Heart left ventricle (tissue), 16 donors: ENCODE measurements at places on chromosomes 7 and 10.
A peak's percentile ranks its signal among the peaks of the same experiment; 100 is the strongest.

- no peak overlapping the region for H3K27ac ChIP-seq
- H3K27me3 ChIP-seq = no peaks in the 10 kb centered on the region
- no peaks in the 10 kb centered on the region for H3K4me1 ChIP-seq
- no peak overlapping the region for H3K4me3 ChIP-seq
- DNase-seq = no peak
- H3K36me3 ChIP-seq = no peaks in the 10 kb centered on the region
Observed at GRCh38 chr7:93985101-93985500, 19.1 kb downstream of the BET1 start.

DNA sequence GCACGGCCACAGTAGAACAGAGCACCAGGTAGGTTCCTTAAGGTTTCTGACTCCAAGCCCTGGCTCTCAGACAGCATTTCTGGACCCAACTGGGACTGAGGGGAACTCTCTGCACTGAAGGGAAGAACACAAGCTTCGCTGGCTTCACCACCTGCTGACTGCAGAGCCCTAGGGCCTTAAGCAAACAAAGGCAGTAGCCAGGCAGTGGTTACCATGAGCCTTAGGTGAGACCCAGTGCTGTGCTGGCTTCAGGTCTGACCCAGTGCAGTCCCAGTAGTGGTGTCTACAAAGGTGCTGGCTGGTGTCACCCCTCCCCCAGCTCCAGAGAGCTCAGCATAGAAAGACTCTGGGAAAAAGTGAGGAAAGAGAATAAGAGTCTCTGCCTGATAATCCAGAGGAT, 59.5 kb downstream of the SIRT1 start:
- no peaks in the 10 kb centered on the region for H3K4me1 ChIP-seq
- no peak for DNase-seq
- H3K27ac ChIP-seq = no peak overlapping the region

GRCh38 chr10:46542567-46543465, 13.6 kb downstream of the GPRIN2 start:
- H3K4me3 ChIP-seq = no peak overlapping the region
- H3K36me3 ChIP-seq = no peaks in the 10 kb centered on the region
- peaks cover 4% of the 10 kb centered on the region for H3K4me1 ChIP-seq
- peaks cover 7% of the 10 kb centered on the region for H3K27me3 ChIP-seq

DNA sequence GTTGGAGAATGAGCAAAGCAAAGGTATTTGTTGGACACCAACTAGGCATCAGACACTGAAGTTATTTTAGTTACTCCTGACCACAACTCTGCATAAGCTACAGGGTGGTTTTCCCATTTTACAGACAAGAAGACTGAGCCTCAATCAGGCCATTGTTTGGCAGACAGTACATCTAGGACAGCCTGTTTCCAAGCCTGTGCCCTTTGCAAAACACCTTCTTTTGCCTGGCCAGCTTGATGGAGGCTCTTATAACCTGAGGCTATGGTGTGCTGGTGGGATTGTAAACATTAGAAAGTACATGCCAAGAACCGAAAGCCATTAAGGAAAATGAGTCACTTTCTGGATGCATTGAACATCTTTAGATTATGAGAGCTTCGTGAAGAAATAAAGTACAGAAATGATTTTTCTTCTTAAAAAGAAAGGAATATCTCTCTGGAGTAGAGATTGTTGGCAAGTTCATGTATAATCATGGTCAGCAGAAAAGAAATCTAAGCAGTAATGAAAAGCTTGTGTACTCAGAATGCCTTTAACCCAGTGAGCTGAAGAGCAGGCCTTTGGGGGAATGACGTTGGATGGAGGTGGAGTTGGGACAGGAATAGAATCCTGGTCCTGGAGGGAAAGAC, 140.6 kb downstream of the KIAA1217 start:
- no peaks in the 10 kb centered on the region for H3K27me3 ChIP-seq
- peaks cover 38% of the 10 kb centered on the region for H3K4me1 ChIP-seq
- H3K4me3 ChIP-seq = no peak overlapping the region

GRCh38 chr7:28787106-28787505, 171.0 kb downstream of the TRIL start:
- no peaks in the 10 kb centered on the region for H3K4me1 ChIP-seq
- H3K27me3 ChIP-seq = no peaks in the 10 kb centered on the region
- H3K36me3 ChIP-seq = no peaks in the 10 kb centered on the region

GRCh38 chr7:35019179-35019729, 18.0 kb downstream of the DPY19L1 start:
- DNase-seq = no peak
- H3K4me3 ChIP-seq = no peak overlapping the region
- H3K4me1 ChIP-seq = no peaks in the 10 kb centered on the region
- H3K36me3 ChIP-seq = peaks cover 17% of the 10 kb centered on the region
- H3K27ac ChIP-seq = no peak overlapping the region

GRCh38 chr10:50550291-50550839, 73.4 kb downstream of the SGMS1 start:
- H3K27ac ChIP-seq = no peak overlapping the region
- H3K27me3 ChIP-seq = no peaks in the 10 kb centered on the region
- H3K4me1 ChIP-seq = peaks cover 17% of the 10 kb centered on the region
- DNase-seq = peak; percentile 68
- no peaks in the 10 kb centered on the region for H3K36me3 ChIP-seq
